Stimulated activated CD8-positive, alpha-beta memory T cell treated with anti-CD3 and anti-CD28 coated beads, Interleukin-12 subunit alpha, Interleukin-12 subunit beta, amount 100 ng/mL, for 4 hours (primary cell): ENCODE measurements at places on chromosomes 11 and 22.

DNA sequence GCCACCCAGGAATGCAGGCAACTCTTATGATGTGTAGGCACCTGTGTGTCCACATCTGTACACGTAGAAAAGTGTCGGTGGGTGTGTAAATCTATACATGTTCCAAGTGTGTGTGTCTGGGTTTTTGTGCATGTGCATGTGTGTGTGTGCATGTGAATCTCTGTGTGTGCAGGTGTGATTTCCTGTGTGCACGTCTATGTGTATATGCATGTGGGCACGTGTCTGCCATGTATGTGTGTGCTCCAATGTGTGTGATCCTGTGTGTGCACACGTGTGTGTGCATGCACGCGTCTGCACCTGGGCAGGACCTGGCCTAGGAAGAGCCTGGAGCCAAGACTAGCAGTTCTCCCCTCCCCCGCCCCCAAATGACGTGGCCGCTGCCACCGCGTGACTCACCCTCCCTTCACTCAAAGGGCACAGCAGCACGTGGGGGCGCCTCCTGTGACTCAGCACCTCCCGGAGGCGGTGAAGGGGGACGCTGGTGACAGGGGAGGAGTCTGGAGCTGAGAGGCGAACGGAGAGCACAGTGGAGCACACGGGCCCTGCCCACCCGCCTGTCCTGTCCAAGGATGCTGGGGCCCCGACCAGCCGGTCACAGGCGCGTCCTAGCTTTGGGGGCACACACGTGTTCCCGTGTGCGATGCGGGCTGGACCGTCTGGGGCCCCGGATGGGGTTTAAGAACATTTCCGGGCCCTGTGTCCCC is 10.1 kb downstream of the PIM3 start:
- peak; percentile 93 for DNase-seq

DNA sequence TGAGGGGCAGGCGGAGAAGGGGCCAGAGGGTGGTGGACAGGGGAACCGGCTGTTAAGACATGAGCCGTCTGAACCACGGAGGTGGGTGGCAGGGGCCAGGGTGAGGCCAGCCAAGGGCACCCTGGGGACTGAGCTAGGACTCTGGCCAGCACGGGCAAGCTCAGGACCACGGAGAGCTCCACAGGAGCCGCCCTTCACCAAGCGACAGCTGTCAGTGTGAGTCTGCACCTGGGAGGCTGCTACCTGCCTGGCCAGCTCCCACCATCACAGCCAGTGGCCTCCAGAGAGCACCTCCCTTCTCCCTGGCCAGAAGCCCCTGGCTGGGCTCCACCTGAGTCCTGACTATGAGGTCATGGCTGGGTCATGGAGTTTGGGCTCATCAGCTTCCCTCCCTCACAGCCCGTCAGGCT is 21.6 kb downstream of the MGAT3 start:
- DNase-seq = no peak

DNA sequence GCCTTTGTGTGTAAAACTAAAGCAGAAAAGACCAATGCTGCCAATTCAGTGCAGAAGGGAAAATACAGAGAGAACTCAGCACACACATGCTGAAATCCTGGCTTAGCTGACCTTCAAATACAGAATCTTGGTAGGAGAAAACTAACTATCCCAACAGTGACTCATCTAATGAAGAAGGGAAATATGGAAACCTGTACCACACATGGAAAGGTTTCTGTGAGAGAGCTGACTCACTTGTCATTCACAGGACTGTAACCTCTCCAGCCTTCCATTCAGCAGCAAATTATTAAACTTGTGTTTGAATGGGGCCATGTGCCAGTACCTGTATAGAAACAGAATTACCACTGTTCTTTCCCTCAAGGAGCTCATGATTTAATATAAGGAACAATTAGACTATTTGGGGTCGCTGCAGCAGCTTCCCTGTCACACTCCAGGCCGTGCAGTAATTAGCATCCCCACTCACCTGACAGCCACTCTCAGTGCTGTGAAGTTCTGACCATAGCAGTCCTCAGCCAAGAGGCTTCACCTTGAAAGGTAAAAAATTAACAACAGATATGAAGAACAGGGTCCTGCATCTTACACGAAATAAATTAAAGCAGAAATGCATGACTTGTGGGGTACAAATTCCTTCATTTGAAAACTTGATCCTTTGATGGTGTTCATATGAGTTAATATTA is 53.9 kb downstream of the MSANTD4 start:
- DNase-seq = no peak

GRCh38 chr22:21690401-21690801 is 24.6 kb downstream of the PPIL2 start:
- DNase-seq = no peak

DNA sequence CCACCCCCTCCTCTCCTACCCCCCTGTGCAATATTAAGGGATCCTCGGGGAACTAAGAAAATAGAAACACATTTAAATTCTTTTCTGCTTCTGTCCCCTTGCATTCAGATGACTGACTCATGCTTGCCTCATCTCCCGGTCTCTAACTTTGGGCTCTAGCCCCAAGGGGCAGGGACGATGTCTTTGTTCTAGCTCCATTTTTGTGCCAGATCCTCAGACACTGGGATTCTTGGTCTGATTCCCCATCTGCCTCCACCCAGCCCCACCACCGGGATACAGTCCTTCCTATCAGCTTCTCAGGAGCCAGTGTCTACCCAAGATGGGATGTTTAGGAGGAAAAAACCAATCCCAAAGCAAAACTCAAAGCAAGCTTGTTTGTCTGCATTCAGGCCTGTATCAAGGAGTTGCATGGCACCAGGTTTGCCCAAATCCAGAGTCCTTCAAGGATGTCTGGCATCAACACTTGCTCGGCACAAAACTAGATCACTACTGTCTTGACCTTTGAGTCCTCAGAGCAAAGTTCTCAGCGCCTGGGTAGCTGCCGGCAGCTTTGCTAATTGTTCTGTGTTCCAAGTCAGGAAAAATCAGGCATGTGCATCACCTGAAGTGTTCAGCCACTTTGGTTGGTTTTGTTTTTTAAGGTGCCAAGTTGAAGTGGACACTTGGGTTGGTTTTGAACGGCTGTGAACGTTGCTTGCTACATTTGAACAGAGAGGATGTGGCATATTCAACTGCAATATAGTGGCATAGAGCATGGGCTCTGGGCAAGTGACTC is 212.8 kb downstream of the DSCAML1 start:
- DNase-seq = no peak

- no peak for DNase-seq
Observed at GRCh38 chr11:128931668-128932067, 11.0 kb downstream of the TP53AIP1 start.

DNA sequence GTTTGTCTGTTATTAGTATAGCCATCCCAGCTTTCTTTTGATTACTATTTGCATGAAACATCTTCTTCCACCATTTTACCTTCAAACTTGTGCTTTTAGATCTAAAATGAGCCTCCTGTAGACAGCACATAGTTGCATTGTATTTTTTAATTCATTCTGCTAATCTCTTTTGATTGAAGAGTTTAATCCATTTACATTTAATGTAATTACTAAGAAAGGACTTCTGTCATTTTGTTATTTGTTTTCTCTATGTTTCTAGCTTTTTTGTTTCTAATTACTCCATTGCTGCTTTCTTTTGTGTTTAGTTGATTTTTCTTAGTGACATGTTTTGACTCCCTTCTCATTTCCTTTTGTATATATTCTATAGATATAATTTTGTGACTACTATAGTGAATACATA is 43.7 kb upstream of the ZBTB44 start:
- no peak for DNase-seq

DNA sequence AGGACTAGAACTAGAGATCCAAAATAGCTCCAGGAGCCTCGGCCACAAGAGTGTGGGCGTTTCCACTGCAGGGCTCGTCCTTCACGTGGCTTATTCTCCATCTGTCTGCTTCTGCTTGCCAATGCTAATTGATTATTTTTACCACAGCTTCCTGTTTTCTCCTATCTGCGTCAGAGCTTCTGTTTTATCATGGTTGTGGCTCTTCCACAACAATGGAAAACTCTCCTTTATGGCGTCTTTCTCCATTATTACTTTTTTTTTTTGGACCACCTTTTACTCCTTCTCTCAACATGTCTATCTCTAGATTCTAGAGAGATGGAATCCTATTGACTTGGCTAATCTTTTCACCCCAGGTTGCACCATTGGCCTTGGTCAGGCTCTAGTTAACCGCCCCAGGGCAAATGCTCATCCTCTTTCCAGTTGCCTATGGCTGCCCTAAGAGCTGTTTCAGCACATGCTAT is 25.9 kb downstream of the CAT start:
- DNase-seq = no peak

GRCh38 chr11:34405079-34405858 is 33.5 kb upstream of the CAT start:
- DNase-seq = no peak

DNA sequence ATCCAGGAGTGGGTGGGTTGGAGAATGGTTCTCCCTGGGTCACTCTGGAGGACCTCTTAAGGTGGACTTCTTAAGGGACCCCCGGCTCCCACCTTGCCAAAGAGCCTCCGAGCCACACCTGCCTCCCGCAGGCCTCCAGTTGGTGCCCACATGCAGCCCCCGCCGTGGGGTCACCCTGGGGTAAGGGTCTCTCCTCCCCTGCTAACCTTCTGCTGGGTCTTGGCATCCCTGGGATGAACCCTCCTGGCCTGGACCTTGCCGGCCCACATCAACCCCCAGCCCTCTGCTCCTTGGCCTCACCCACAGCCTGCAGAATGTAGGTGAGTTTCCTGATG is 12.5 kb upstream of the MUC6 start:
- DNase-seq = no peak

DNA sequence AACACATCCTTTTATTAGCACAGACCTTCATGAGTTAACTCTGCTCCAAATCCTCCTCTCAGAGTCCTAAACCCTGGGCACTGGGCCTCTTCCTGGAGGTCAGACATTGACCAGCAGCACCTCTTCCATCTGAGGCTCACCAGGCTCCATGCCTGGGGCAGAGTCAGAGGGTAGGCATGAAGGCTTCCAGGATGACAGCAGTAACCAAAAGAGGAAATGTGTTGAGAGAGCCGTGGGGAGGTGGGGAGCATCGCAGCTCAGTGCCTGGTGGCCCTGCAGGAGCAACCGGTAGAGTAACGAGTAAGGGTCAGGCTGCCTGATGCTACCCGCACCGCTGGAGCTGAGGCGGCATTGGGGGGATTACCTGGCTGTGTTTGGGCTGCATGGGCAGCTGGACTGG is 9.4 kb upstream of the NAV2 start:
- DNase-seq = no peak

GRCh38 chr11:82639251-82639650 is 94.4 kb downstream of the FAM181B start:
- DNase-seq = no peak

DNA sequence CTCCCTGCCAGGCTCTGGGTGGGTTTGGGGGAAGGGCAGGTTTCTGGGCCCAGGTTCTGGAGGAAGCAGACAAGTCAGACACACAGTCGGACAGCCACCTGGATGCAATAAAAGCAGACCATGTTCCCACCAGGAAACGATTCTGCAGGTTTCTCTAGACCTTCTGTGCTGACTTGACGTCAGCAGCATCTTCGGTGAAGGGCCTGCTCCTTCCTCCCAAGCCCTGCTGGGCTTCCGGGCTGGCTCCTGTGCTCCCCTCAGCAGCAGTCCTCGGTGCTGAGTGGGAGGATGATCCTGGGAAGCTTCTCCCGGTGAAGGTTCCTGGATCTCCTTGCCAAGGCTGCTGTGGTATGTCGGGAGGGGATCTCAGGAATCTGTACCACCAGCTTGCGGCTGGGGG is 240.0 kb downstream of the GRIK4 start:
- DNase-seq = no peak

DNA sequence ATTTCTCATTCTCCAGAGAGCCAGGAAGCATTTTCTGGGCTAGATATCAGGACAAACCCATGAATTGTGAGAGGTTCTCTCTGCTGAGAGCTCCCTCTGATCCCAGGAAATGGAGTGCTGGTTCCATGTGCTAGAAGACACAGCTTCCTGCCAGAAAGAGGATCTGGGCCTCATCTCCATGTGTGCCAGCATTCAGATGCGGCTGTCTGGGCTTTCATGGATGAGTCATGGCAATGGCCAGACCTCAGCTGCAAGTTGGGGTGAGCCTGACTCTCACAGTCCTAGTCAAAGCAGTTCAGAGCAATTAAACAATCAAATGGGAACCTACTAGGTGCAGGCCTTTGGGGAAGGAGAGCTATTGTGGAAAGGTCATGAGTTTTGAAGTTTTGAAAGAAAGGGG is 82.3 kb upstream of the EED start:
- DNase-seq = no peak

DNA sequence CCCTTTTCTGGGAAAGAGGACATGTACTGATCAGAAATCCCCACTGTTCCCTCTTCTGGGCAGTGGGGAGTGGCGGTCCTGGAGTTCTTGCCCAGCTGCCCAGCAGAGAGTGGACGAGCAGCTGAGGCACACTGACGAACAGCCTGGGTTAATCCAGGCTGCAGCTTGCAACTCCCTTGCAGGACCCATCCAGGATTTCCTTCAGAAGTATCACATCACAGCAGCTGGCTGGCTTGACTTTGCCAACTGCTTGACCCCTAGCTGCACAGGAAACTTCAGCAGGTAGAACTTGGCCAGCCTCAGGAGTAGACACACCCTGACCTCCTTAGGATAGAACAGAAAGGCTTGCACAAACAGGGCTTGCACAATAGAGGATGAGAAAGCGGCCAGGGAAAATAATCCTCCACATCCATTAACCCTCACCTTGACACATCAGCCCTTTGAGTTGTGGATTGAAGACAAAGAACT is 27.9 kb upstream of the FZD4 start:
- DNase-seq = no peak

DNA sequence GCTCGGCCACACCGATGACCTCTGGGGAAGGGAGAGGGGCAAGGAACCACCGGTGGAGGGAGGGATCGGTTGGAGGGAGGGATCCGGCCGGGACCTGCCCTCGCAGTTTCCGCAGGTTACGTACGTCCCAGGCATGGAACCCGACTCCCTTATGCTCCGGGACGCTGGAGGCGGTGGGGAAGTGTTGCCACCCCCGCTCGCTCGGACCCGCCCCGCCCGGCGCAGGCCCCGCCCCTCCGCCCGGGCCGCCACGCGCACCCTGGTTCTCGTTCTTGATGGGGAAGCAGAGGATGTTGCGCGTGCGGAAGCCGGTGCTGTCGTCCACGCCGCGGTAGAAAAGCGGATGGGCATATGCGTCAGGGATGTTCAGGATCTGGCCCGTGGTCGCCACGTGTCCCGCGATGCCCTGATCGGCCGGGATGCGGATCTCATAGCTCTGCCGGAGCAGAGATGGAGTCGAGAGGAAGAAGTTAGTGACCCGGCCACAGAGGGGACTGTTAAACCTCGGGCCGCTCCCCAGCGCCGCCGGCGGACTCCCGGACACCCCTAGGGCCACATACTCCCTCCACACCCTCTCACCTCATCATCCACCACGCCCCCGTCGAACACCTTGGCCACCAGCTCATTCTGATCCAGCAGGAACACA is 89.8 kb downstream of the PDE2A start:
- DNase-seq = peak; percentile 46

- DNase-seq = no peak
Observed at GRCh38 chr22:43530349-43531201, 118.8 kb downstream of the MPPED1 start.
